ENCODE measurements at places on chromosomes 1 and 21.

- H3K36me3 ChIP-seq: peaks cover 48% of the 10 kb centered on the region
- no peak for DNase-seq
- no peak overlapping the region for H3K4me3 ChIP-seq
- no peaks in the 10 kb centered on the region for H3K27me3 ChIP-seq
- peak overlapping the region; percentile 58 for H3K27ac ChIP-seq
Observed at GRCh38 chr1:150619576-150620509, 9.6 kb downstream of the ENSA start.

DNA sequence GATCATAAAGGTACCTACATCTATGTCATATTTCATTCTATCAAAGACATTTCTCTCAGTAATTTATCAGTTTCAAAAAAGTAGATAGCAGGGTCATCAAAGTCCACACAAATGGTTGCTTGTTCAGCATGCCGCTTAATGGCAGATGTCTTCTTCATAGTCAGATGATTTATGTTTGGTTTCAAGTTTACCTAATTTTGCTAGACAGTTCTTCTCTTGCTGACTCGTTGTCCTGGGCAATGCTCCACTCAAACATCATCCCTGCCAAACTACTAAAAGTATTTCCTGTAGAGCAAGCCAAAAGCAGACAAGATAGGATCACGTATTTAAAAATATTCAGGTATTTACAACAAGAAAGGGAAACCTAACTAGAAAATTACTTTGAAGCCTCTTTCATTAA, 13.6 kb downstream of the NUP210L start:
- peaks cover 8% of the 10 kb centered on the region for H3K4me1 ChIP-seq
- H3K4me3 ChIP-seq: no peak overlapping the region
- no peaks in the 10 kb centered on the region for H3K27me3 ChIP-seq
- H3K36me3 ChIP-seq: no peaks in the 10 kb centered on the region
- DNase-seq: no peak

GRCh38 chr1:75518686-75519085, 92.2 kb downstream of the SLC44A5 start:
- no peak for DNase-seq
- no peak overlapping the region for H3K27ac ChIP-seq

DNA sequence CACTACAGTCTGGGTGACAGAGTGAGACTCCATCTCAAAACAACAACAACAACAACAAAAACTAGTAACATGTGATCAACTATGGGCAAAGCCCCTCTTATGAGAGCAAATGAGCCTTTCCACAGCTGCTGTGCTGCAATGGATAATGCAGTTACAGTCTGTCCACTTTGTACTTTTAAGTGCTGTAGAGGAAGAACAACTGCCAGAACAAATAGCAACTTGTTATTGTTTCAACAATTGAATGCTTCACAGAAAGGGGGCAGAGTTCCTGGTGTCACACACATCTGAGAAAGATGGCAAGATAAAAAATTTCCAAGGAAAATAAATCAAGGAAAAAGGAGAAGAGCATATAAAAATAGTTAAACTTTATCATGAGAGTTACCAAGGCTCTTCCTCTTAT, 243.6 kb upstream of the DMRTA2 start:
- DNase-seq: no peak
- H3K27ac ChIP-seq: no peak overlapping the region
- no peaks in the 10 kb centered on the region for H3K4me1 ChIP-seq
- peaks cover 2% of the 10 kb centered on the region for H3K36me3 ChIP-seq
- H3K27me3 ChIP-seq: no peaks in the 10 kb centered on the region

- no peak overlapping the region for H3K4me3 ChIP-seq
- no peaks in the 10 kb centered on the region for H3K4me1 ChIP-seq
- no peaks in the 10 kb centered on the region for H3K27me3 ChIP-seq
- H3K36me3 ChIP-seq: no peaks in the 10 kb centered on the region
- no peak for DNase-seq
Observed at GRCh38 chr1:53091841-53092645, 30.0 kb downstream of the PODN start.
